ENCODE measurements at places on chromosomes 13 and 19. TPM values are rescaled to one million over a fixed set of nuclear protein-coding genes. Genes with fewer than 3 reads are reported as not detected.

GRCh38 chr19:5247957-5248705 lies 92.5 kb downstream of the PTPRS start:
- H3K4me3 ChIP-seq, result no peak overlapping the region
- H3K36me3 ChIP-seq, result peaks cover 14% of the 10 kb centered on the region
- H3K27ac ChIP-seq, result no peak overlapping the region
- H3K27me3 ChIP-seq, result no peaks in the 10 kb centered on the region
- no peaks in the 10 kb centered on the region for H3K4me1 ChIP-seq
- DNase-seq, result no peak

GRCh38 chr13:64937302-64937701 lies 2292.8 kb downstream of the PCDH9 start:
- H3K36me3 ChIP-seq, result no peaks in the 10 kb centered on the region
- no peak overlapping the region for H3K4me3 ChIP-seq
- H3K27ac ChIP-seq, result no peak overlapping the region
- DNase-seq, result no peak

- H3K4me1 ChIP-seq, result peaks cover 13% of the 10 kb centered on the region
- peak; percentile 97 for DNase-seq
- H3K36me3 ChIP-seq, result peaks cover 44% of the 10 kb centered on the region
- peak overlapping the region; percentile 99 for H3K27ac ChIP-seq
- peak overlapping the region; percentile 81 for H3K4me3 ChIP-seq
- no peaks in the 10 kb centered on the region for H3K27me3 ChIP-seq
Measured at GRCh38 chr13:45340422-45341033, 455 bp downstream of the TPT1 start.

GRCh38 chr19:37334179-37335071 lies 36.5 kb upstream of the ZNF527 start:
- peak overlapping the region; percentile 67 for H3K4me3 ChIP-seq
- peaks cover 10% of the 10 kb centered on the region for H3K4me1 ChIP-seq
- H3K36me3 ChIP-seq, result no peaks in the 10 kb centered on the region
- peak; percentile 94 for DNase-seq

GRCh38 chr19:31144075-31144870 lies 205.0 kb downstream of the TSHZ3 start:
- no peak overlapping the region for H3K4me3 ChIP-seq
- no peak for DNase-seq
- H3K27ac ChIP-seq, result no peak overlapping the region
- H3K36me3 ChIP-seq, result no peaks in the 10 kb centered on the region

DNA sequence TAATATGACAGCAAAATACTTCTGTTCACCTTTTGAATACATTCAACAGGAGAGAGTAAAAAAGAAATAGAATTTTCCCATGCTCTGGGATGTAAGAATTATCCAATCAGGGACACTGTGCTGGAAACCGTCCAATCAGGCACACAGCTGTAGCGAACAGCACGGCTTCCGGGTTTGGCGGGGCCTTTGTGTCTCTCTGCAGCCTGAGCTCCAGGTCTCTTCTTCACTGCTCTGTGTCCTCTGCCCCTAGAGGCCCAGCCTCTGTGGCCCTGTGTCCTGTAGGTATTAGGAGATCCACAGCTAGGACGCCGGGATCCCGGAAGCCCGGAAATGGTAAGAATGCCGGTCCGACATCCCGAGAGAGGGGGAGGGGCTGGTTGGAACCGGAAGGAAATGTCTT lies 92.7 kb downstream of the ZNF737 start:
- H3K4me3 ChIP-seq, result no peak overlapping the region
- no peaks in the 10 kb centered on the region for H3K4me1 ChIP-seq
- H3K27me3 ChIP-seq, result no peaks in the 10 kb centered on the region
- DNase-seq, result no peak

OVOL3 gene
- total RNA-seq, result not detected

CYP4F8 gene
- total RNA-seq, result not detected

YJEFN3 gene
- total RNA-seq, result 10.6 TPM

IRF2BP1 gene
- total RNA-seq, result 71.8 TPM

RNF225 gene
- not detected for total RNA-seq
